ENCODE measurements at places on chromosomes 12 and 14. TPM values are rescaled to one million over a fixed set of nuclear protein-coding genes. Genes with fewer than 3 reads are reported as not detected.

Gene TRPV4
- total RNA-seq, result 0.36 TPM

Gene CD4
- total RNA-seq, result 2.5 TPM

Gene TMEM30B
- total RNA-seq, result 0.66 TPM

Gene PTGER2
- 1.5 TPM for total RNA-seq

Gene CCNT1
- 29.2 TPM for total RNA-seq

Gene SYT1
- 9.4 TPM for total RNA-seq

- no peak for DNase-seq
These were observed 236.3 kb downstream of the GALC start for GRCh38 chr14:87756661-87757060.

GRCh38 chr12:123854918-123855317 is 92.8 kb downstream of the DNAH10 start:
- no peak for DNase-seq

DNA sequence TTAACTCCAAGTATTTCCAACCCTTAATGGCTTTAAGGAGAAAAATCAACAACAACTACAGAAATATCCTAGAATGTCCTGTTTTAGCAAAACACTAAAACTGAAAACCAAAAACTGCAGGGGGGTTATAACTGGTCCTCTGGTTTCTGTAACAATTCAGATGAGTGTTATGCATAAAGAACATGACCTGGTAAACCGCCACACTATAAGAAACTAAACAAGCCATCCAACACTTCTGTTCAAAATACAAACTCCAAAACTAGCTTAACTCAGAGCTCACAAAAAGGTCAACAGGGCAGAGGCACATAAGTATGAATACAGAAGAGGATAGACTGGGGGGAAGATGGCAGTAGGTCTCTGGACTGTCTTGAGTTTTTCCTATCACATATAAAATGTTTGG is 38.0 kb downstream of the HECTD4 start:
- no peak for DNase-seq

DNA sequence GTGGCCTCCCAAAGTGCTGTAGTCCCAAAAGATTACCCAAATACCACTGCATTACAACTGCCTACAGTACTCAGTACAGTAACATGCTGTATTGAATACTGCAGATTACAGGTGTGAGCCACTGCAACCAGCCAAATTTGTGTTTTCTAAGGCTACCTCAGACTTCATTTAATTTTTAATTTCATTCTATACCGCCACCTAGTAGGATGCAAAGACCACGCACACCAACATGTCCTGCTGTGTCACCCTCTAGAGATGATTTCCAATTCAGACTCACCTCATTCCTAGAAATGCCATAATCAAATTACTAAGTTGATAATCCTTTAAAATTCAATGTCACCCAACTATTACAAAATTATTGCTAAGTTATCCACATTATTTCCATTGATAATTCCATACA is 15.1 kb downstream of the DICER1 start:
- no peak for DNase-seq

- DNase-seq, result no peak
These were observed 103.7 kb downstream of the SRGAP1 start for GRCh38 chr12:63948211-63948610.

DNA sequence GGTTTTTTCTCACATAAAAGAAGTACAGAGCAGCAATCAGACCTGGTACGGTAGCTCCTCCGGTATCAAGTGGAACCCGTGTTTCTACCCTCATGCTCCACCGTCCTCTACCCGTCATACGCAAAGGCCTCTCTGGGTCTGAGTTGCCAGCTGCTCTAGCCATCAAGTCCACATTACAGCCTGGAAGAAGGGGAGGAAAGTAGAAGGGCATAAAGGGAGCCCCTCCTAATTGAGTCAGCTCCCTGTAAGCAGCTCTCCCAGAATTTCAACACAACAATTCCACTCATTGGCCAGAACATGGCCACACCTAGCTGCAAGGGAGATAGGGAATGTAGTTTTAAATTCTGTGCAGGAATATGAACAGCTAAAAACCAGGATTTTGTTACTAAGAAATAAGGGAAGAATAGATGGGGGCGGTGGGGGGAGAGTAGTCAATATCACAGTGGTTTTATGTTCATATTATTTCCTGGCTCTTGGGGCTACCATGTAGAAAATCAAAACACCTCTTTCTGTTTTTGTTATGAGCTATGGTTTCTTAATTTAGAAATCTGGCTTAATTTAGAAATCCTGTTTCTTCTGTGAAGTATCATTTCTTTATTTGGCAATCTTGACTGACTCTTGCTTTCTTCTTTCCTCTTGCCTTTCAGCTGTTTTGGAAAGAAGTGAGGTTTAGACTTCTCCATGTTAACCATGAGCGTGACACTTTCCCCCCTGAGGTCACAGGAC is 103.9 kb downstream of the AKAP6 start:
- no peak for DNase-seq

GRCh38 chr12:58602179-58602578 is 318.1 kb downstream of the LRIG3 start:
- no peak for DNase-seq

DNA sequence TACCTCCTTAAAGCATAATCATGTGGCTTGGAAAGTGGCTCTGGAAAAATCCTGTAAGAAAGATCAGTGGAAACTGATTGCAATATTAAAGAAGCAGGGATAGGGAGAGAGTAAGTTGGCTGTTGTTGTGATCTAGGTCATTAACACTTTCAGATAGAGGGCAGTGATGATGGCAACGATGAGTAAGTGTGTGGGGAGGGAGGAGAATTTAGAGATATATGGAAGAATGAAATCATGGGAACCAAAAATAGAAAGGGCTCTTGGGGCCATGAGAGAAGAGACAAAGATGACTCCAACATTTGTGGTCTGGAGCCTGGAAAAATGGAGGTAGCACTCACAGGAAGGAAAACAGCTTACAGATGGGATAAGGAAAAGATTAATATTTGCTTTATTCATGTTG is 23.3 kb downstream of the SNRPF start:
- DNase-seq, result no peak

- DNase-seq, result no peak
These were observed 938 bp downstream of the RALGAPA1 start for GRCh38 chr14:35808076-35808637.

DNA sequence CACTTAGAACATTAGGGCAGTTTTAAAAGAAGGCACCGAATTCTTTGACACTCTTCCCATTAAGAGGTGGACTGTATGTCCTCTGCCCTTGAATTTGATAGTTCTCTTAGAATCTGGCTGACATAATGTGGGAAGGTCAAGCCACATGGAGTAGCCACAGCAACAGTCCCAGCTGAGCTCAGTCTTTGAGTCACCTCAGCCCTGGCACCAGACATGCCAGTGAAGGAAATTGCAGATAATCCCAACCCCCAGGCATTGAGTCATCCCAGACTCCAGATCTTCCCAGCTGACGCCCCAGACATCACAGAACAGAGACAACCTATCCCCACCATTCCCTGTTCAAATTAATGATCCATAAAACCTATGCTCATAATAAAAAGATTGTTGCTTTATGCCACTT is 83.4 kb downstream of the GTF2A1 start:
- no peak for DNase-seq

GRCh38 chr12:93912086-93912733 is 235.0 kb downstream of the CRADD start:
- DNase-seq, result no peak

GRCh38 chr12:98185606-98186005 is 329.8 kb upstream of the TMPO start:
- no peak for DNase-seq

DNA sequence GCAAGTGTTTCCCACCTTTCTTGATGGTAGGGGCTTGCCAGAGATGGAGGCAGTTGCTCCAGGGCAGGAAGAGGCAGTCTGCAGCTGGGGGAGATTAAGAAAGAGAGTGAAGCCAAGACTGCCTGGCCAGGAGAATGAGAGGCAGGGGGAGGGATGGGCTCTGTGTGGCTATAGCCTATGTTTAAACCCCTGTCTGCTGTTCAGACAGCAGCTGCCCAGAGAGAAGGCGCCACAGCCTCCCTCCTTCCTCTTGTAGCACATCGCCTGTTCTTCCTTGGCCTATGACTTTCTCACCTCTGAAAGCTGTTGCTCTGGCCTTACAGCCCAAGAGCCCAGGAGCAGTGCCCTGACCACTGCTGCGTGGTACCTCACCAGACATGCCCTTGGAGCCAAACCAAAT is 61.7 kb downstream of the EMP1 start:
- no peak for DNase-seq

- DNase-seq, result no peak
These were observed 21.3 kb downstream of the MLXIP start for GRCh38 chr12:122099856-122100255.

DNA sequence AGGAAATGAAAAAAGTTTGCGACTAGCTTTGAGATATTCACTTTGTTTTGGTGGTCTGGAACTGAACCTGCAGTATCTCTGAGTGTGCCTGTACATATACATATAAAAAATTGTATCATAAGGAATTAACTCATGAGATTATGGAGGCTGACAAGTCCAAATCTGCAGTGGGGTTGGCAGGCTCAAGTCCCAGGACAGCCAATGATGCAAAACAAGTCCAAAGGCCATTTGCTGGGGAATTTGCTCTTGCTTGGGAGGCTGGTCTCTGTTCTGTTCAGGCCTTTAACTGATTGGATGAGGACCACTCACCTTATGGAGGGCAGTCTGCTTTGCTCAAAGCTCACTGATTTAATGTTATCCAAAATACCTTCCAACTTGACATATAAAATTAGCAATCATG is 66.8 kb downstream of the FGD4 start:
- no peak for DNase-seq

GRCh38 chr12:116545144-116545543 is 14.0 kb upstream of the MAP1LC3B2 start:
- no peak for DNase-seq

Measured in sigmoid colon (tissue), 7 donors.